ENCODE measurements at places on chromosomes 7 and 10.

DNA sequence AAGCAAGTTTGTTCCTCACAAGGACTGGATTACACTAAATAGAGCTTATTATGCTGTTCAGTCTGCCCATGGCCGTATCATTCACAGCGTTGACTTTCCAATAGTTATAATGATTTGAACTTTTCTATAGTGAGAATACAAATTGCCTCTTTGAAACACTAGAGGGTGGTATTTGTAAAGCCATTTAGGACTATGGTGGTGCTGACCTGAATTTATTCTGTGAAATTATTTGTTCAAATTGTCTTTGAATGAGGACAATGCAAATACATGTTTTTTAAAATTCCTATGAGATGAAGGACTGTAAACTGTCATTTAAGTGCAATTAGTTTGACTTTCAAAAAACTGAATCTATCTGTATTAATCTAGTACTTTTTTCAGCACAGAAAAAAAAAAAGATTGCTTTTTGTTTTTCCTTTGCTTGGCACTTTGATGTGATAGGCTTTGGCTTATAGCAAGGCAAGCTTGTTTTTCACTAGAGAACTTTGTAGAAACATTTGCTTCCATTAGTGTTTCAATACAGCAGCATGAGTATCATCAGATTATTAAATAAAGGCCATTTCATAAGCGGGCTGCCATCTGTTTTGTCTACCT is 122.7 kb upstream of the TMEM229A start:
- peak; percentile 5 for DNase-seq

GRCh38 chr10:131647789-131648188 is 253.0 kb upstream of the PPP2R2D start:
- no peak for DNase-seq

DNA sequence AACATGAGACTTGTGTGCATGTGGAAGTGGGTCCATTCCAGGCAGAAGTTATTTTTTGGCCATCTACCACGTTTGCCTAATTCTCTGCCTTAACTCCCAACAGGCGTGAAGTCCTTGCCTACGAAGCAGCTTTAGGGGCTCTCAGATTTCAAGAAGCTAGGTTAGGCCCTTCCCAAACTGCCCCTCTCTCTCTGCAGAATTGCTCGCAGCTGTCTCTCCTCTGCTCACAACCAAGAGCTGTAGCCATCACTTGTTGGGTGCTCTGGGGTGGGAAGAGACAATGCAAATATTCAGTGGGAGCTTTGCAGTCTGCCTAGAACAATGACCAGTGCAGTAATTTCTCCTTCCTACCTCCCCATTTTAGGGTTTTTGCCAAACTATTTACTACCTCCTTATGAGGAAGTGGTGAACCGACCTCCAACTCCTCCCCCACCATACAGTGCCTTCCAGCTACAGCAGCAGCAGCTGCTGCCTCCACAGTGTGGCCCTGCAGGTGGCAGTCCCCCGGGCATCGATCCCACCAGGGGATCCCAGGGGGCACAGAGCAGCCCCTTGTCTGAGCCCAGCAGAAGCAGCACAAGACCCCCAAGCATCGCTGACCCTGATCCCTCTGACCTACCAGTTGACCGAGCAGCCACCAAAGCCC is 24.9 kb downstream of the CYP17A1 start:
- no peak for DNase-seq

DNA sequence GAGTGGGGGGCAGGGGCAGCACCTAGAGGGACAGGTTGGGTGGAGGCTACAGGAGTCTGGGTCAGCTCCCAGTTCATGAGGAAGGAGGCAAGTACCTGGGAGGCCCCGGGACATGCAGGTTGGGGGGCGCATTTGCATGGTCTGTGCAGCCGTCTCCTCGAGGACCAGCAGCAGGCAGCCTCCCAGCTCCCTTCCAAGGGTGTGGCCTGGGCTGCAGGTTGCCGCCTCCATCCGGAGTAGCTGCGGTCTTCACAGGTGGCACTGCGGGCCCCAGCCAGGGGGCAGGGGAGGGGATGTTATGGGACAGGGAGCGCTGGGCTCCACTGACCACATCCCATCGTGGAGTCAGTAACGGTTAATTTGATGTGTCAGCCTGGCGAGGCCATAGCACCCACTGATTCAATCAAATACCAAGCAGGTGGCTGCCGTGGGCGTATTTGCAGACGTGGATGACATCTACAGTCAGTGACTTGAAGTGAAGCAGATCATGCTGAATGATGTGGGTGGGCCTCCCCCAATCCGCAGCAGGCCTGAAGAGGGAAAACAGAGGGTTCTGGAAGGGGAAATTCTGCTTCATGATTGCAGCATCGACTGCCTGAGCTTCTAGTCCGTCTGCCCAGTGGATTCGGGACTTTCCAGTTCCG is 81.6 kb downstream of the PRKAG2 start:
- DNase-seq: no peak

DNA sequence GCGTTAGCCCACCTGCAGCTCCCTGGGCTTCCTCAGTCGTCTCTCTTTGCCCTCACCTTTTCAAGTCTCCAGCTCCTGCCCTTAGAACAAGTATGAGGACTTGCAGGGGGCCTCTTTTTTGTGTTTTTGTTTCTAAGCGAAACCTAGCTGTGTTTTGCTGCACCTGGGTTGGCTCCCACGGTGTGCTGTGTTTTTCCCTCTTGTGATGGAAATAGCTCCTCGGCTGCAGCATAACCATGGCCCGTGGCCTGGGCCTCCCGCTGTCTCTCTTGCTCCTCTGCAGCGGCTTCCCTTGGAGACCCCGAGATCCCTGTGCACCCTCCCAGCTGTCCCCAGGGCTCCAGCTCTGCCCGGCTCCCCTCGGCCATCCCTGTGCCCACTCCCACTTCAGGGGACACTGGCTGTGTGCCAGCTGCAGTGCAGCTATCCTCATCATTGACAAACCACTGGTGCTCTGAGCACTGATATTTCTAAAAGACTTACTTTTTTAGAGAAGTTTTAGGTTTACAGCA is 75.6 kb upstream of the TCERG1L start:
- DNase-seq: no peak

DNA sequence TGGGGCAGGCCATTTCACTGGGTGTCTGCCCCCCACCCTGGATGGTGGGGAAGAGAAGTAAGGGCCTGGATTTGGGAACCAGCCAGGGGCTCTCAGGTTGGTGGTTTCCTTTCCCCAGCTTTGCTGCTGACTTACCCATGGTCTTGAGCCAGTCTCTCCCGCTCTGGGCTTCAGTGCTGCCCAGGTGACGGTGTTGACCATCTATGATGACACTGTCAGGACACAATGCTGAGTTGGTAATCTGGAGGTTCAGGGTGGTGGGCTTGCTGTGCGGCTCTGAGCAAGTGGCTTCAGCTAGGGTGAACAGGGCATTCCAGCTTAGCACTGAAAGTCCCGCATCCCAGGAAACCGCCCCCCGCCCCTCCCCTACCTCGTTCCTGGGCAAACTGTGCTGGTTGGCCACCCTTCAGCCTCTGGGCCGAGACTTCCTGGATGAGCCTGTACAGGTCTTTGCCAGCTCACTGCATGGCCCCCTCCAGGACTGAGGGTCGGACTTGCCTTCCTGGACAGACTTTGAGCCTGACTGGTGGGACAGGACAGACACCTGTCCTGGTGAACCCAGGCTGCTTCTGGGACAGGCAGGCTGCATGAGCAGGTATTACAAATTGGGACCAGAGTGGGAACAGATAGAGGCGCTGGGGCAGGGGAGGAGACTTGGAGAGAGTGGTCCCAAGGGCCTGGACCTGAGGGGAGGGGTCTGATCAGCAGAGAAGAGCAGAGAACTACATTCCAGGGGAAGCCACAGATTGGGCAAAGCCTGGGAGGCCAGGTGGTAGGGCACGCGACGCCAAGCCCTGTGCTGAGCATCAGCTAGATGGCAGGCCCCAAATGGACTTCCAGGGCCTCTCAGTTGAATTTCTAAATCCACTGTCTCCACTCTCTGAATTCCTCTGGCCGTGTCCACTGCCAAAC is 19.9 kb upstream of the ZMIZ1 start:
- DNase-seq: no peak

DNA sequence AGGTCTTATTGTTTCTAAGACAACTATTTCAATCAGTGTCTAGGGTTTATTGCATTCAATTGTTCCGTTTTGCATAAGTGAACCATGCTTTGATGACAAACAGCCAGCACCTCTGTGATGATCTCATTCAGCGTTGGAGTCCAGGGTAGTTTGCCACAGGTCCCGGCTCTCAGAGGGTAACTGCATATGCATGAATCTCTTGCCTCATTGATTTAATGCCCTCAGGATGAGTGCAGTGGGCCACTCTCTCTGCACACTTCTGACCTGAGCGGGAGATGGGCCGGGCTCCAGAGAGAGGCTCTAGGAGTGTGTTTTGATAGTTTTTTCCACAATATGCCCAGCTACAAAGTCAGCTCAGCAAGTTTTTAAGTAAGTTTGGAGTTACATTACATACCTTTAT is 83.9 kb downstream of the HECW1 start:
- peak; percentile 22 for DNase-seq

GRCh38 chr10:30309403-30309802 is 39.7 kb downstream of the MTPAP start:
- DNase-seq: no peak

GRCh38 chr7:158849442-158849767 is 7.0 kb upstream of the DYNC2I1 start:
- DNase-seq: no peak

DNA sequence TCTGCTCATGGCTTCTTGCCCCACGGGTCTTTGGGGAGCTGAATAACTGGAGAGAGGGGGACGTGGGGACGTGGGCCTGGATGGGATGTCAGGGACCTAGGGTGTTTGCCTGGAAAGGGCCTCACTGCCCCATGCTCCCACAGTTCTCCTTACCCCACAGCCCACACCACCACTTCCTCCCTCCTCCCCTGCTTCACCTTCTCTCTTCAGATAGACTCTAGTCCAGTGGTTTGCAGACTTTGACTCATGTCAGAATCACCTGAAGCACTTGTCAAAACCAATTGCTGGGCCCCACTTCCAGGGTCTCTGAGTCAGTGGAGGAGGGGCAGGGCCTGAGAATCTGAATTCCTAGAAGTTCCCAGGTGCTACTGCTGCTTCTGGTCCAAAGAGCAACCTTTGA is 327.4 kb downstream of the RPS24 start:
- DNase-seq: no peak

- DNase-seq: no peak
Measured at GRCh38 chr10:133082685-133083421, 4.9 kb upstream of the ADGRA1 start.

DNA sequence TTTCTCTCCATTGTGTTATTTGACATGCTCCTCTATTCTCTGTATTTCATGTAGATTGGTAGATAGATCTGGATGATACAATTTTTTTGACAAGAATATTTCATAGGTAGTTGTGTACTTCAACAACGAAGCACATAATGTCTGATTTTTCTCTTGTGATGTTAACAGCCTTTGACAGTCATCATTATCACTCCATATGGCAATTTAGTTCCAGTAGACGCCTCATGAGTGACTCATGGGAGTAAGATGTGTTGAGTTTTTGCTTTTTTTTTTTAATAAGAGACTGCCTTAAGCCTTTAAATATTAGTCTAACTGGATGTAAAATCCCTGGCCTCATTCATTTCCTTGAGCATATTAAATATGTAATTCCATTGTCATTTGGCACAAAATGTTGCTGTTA is 123.5 kb upstream of the ZNF32 start:
- peak; percentile 34 for DNase-seq

DNA sequence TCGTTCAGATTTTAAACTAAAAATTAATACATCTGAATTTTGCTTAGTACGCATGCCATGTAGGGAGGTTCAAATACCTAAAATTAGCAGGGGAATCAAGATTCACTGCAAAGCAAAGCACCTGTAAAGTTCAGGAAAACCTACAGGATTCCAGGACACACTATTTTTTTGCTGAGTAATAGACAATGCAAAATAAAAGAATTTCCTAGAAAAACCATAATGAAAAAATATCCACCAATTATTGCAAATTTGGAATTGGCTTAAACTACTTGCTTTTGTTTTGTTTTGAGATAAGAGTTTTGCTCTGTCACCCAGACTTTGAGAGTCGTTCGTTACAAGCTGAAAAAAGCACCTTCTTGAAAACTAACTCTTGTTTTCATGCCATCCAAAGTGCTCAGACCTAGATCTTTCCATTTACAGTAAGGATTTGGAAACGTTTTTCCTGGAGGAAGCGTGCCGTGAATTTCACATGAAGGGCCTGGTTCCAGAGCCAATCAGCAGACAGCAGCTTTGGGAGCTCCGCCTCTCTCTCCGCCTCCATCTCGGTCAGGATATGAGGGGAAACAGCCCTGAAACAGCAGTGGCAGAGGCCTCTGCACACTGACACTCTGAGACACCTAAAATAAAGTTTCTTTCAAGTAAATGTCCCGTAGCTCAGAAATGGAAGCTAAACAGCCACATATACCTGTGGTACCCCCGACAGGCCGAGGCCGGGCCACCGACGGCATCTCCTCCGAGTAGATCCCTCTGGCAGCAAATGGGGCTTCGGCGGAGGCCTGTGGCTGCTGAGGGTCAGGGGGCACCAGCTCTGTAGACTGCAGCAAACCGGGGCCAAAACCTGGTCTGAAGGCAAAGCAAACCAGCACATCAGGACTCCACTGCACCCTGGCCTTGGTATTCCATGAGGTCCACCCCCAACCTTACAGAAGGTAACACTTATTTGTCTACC is 45.9 kb upstream of the ATP6V0A4 start:
- DNase-seq: no peak

- peak; percentile 51 for DNase-seq
Measured at GRCh38 chr10:46282842-46283574, 3.8 kb upstream of the ANTXRL start.

DNA sequence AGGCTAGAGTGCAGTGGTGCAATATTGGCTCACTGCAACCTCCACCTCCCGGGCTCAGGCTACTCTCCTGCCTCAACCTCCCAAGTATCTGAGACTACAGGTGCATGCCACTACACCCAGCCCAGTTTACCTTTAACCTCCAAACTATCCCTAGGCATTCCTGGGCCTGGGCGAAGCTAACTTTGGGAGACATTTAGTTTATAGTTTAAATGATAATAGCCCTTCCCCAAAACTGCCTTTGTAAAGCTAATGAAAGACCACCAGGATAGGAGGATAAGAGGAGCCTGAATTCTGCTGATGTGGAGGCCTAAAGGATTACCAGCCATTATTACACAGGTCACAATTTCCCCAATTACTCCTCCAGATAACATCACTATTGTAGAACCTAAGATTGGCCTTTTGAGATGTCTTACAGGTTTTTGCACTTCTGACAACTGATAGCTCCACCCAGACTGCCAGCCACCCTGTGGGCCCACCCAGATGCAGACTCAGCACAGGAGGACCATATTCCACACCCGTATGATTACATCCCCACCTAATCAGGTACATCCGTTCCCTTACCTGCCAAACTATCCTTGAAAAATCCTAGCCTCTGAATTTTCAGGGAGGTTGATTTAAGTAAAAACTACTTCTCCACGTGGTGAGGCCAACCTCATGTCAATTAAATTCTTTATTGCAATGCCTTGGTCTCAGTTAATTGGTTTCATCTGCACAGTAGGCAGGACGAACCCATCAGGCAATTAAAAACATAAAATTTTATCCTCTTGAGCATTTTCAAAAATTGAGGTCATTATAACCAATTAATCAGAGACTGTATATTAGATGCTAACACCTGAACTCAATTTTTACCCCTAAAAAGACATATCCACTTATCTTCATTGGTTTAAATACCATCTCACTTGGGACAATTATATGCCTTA is 62.3 kb upstream of the TMEM254 start:
- DNase-seq: no peak
